CD4-positive, alpha-beta T cell treated with Interferon gamma for 1 hour (primary cell): ENCODE measurements at places on chromosomes 7 and 10.

GRCh38 chr10:105041956-105042355, 400.9 kb downstream of the SORCS3 start:
- DNase-seq, result no peak

DNA sequence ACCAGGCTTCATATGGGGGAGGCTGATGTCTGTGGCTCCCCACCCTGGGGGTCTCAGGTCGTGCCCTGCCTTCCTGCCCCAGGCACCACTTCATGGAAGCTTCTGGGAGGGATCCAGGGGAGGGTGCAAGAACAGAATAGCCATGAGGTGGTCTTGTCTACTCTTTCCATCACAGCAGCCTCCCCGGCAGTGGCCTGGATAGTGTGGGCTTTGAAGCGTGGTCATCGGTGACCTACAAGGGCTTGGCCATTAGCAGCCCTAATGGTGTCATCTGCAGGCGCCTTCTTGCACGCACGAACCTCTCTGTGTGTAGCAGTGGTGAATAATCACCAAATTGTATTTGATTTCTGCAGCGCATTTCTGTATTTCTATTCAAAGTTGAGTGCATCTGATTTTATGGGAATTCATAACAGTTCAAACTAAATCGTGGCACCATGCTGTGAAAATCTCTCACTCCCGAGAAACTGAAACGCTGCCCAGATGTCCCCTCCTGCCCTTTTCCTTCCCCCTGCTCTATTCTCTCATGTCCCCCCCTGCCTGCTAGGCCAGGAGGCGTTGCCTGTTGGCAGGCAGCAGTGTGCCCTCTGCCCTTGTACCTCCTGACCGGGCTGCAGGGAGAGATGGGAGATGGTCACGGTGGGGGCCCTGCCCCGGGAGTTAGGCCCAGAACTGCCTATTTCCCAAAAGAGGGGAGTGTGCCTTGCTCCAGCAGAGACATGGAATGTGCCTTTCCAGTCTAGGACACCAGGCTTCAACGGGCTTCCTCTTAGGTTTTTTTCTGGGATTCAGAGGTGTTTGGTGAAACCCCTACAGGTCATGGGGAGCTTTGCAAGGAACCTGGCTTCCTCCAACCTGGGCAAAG, 34.8 kb downstream of the CDH23 start:
- DNase-seq, result no peak

DNA sequence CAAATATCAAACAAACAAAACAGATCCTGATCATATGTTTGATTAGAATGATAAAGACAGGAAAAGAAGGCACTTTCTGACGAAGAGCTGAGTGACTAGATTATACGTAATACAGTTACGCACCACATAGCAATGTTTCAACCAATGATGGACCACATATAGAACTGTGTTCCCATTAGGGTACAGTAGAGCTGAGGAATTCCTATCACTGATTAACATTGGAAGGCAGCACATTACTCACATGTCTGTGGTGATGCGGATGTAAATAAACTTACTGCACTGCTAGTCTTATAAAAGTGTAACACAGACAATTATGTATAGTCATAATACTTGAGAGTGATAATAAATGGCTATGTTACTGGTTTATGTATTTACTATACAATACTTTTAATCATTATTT, 98.3 kb downstream of the PTN start:
- DNase-seq, result no peak

DNA sequence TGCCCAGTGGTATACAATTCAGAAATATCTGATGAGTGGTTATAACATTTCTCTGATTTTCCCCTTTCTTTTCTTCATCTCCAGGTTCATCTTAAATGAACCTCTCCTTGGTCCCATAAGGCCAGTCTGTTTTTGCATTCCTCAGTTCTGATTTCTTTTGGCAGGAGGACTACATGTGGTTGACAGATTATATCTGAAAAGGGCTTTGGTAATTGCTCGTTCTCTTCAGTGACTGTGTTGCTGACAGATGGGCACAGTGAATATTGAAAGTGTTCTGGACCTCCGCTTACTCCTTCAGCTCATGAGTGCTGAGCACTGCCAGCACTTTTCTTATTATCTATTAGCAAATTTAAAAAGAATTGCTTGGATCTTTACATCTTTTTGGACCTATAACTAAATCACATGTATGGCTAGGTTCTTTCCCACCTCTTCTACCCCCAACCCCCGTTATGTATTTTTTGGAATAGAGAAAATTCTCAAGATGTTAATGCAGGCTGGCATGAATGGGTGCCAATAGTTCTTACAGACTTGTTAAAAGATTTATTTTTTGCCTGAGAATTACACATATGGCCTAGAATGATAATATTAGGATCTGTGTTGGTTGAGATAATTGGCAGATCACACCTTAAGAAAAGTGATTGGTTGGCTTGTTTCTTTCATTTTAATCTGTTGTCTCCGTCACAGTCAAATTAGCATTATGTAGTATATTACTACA, 323.0 kb downstream of the EXOC4 start:
- no peak for DNase-seq

- no peak for DNase-seq
Measured at GRCh38 chr7:7595451-7595850, 28.8 kb downstream of the MIOS start.

DNA sequence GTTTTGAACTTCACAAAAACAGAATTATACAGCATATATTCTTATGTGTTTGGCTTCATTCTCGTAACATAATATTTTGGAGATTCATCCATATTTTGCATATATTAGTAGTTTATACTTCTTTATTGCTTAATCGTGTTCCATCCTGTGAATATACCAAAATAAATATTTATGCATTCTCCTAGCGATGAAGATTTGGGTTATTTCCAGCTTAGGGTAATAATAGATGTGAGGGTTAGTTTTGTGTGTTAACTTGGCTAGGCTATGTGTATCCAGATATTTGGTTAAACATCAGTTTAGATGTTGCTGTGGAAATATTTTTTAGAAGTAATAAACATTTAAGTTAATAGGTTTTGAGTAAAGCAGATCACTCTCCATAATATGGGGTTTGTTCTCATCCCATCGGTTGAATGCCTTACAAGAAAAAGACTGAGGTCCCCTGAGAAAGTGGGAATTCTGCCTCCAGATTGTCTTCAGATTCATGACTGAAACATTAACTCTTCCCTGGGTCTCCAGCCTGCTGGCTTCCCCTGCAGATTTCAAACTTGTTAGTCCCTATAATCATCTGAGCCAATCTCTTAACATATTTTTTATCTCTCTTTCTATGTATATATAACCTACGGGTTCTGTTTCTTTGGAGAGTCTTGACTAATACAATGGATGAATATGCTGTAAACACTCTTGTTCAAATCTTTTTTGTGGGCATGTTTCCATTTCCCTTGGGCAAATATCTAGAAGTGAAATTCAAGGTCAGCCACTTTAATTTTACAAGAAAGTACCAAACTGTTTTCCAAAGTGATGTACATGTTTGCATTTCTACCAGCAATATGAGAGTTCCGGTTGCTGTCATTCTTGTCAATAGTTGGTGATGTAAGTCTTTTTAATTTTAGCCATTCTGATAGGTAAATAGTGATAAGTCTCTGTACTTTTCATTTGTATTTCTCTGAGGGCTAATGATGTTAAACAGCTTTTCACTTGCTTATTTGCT, 48.7 kb downstream of the PDK4 start:
- no peak for DNase-seq

GRCh38 chr10:16828701-16829175, 11.5 kb upstream of the RSU1 start:
- DNase-seq, result no peak

DNA sequence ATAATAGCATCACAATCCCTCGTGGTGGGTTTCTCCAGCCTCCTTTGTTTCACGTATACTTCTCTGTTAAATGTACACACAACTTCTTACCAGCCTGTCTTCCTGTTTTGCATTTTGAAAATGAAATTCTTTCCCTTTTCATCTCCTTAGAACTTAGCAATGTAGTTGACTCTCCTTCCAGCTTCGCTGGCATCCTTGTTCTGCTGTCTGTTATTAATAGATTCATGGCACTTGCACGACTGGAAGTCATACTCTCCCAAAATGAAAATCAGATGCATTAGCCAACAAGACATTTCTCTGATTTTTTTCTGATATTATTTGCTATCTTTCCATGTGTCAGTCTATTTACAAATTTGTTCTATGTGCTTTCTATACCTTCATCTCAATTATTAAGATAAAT, 3.0 kb upstream of the CREB3L2 start:
- no peak for DNase-seq

- DNase-seq, result no peak
Measured at GRCh38 chr7:24505968-24506367, 67.3 kb upstream of the PALS2 start.

- no peak for DNase-seq
Measured at GRCh38 chr10:70659306-70659705, 13.0 kb upstream of the ADAMTS14 start.

- no peak for DNase-seq
Measured at GRCh38 chr10:49115015-49115795, at the start of gene VSTM4. VSTM4 (minus strand) TSS chr10:49115522; CDS start chr10:49115485, 37 bp downstream.

DNA sequence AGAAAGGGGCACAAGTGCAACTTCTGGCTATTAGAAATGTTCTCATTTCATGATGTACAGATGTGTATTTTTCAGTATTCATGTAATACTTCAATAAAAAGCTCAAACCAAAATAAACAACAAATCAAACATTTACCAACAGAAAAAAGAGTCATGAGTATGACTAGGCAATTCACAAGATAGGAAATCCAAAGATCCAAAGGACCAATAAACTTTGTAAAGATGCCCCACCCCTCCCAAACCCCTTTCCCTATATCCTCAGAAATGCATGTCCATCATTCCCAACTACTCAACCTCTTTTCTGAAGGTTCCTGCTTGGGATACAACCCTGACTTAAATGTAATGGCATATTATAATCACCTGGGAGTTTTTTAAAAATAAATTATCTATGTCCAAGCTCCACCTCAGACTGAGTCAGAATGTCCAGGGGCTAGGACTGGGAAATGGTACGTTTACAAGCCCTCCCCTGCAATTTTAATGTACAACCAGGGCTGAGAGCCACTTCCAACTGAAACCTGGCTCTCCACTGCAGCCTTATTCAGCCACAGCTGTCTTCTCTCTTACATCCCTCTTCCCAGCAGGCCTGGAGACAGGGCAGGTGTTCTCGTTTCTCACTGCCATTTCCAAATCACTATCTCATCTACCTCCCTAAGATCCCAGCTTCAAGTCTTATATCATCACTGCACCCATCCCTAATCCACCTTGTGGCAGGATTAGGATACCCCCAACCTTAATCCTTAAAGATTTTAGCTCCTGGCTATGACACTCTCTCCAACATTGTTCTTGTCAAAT, 36.5 kb downstream of the COA1 start:
- no peak for DNase-seq

- DNase-seq, result no peak
Measured at GRCh38 chr10:86651021-86651471, 3.3 kb upstream of the OPN4 start.

GRCh38 chr7:107711301-107711700, 32.6 kb upstream of the CBLL1 start:
- DNase-seq, result no peak

DNA sequence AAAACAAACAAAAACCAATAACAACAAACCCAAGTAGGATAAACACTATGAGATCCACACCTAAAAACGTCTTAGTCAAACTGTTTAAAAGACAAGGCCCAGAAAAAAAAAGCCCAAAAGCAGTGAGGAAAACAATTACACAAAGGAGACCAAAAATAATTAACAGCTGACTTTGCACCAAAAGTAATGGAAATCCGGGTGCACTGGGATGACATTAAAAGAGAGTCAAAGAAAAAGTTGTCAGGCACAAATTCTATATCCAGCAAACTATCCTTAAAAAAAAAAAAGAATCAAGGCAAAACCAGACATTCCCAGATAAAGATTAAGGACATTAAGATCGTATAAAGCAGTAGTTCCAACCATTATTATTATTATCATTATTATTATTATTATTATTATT, 7.9 kb upstream of the ANKRD26 start:
- no peak for DNase-seq

- no peak for DNase-seq
Measured at GRCh38 chr10:115049960-115050359, 43.2 kb upstream of the ATRNL1 start.

- DNase-seq, result no peak
Measured at GRCh38 chr10:89685936-89686335, 15.5 kb upstream of the KIF20B start.

DNA sequence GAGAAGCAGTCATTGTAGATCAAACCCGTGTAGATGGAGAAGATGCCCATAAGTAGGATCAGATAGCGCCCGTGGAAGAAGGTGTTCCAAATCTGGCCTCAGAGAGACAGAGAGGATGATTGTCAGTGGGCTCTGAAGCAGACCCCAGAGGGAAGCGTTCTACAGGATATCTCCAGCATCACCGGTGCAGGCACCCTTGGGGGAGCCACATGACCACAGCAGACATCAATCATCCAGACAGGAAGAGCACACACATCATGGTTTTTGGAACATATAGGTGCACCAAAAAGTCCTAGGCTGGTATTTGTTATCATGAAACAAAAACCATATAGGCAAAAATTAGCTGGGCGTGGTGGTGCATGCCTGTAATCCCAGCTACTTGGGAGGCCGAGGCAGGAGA, 44.0 kb upstream of the SVOPL start:
- no peak for DNase-seq

DNA sequence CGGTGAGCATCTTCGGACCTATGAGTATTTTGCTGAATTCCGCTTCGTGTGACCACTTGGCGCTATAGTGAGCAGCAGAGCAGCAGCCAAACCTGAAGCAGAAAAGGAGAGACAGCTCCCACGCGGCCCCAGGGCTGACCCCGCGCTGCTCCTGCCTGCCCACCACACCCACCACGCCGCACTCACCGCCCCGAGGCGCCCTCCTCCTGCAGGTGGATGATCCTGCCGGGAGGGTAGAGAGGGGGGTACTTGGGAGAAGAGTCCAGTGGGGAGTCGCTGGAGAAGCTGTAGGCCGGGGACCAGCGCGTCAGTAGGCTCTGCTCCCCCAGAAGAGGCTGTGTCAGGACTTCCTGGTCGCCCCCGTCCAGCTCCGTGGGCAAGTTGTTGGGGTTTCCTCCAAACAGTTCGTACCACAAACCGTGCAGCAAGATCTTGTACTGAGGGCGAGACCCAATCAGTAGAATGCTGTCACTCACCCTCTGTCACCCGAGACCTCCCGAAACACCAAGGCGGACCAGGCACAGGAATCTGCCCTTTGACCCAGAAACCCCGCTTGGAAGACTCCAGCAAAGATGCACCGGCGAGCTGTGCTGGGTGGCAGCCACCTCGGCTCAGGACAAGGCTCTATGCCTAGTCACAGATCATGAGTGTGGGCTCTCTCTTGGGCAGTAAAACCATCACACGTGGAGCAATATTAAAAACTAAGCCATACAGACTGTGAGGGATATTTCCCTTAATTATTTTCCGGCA, 37.6 kb downstream of the DAGLB start:
- no peak for DNase-seq

GRCh38 chr7:107934991-107935770, 44.2 kb downstream of the DLD start:
- no peak for DNase-seq

GRCh38 chr10:97327348-97328294, 6.9 kb downstream of the FRAT2 start:
- DNase-seq, result no peak

DNA sequence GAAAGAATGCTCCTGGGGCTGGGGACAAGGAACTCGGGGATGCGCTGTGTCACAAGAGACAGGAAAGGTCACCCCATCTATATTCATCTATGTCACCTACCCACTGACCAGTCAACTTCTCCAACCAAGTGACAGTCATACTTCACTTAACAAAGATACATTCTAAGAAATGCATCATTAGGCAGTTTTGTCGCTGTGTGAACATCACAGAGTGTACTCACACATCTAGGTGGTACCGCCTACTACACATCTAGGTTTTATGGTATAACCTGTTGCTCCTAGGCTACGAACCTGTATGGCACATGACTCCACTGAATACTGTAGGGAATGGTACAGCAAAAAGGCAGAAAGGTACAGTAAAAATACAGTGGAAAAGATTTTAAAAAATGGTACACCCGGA, 3.8 kb upstream of the ADAM12 start:
- no peak for DNase-seq
